ENCODE measurements at places on chromosomes 16 and 17.

- DNase-seq, result no peak
These were observed 44.3 kb upstream of the CDH5 start for GRCh38 chr16:66322174-66322573.

- no peak for DNase-seq
These were observed 169.1 kb downstream of the XYLT1 start for GRCh38 chr16:17301593-17302135.

GRCh38 chr16:84292011-84292410 is 2.7 kb upstream of the WFDC1 start:
- DNase-seq, result peak; percentile 23

DNA sequence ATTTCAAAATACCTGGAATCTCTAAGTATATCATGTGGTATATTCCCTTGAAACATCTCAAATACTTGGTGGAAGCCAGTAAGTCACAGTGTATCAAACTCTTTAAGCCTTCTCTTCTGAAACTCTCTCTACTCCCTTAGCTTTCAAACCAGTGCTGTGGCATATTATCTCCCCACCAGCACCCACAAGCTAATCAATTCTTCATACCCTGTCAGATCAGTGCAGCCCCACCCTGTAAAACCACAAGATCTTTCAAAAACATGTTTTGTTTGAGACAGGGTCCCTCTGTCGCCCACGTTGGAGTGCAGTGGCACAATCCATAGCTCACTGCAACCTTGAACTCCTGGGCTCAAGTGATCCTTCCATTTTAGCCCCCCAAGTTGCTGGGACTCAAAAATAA is 91.6 kb upstream of the C17orf78 start:
- no peak for DNase-seq

DNA sequence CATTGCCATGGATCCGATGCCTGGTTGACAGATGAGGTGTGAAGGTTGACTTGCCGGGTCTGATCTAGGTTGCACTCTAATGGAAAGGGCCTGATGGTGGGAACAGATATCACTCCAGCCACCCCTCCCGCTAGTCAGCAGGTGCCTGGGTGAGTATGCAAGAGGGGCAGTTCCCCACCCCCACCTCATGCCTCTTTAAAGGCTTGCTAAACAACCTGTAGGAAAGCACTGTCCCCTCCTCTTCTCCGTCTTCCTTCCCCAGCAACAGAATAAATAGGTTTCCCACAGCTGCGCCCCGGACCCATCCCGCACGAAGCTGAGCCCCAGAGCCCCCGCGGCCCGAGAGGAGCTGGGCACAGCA is 746 bp upstream of the TMEM132E start:
- no peak for DNase-seq

- no peak for DNase-seq
These were observed 1.8 kb downstream of the SREBF1 start for GRCh38 chr17:17834974-17835373.

DNA sequence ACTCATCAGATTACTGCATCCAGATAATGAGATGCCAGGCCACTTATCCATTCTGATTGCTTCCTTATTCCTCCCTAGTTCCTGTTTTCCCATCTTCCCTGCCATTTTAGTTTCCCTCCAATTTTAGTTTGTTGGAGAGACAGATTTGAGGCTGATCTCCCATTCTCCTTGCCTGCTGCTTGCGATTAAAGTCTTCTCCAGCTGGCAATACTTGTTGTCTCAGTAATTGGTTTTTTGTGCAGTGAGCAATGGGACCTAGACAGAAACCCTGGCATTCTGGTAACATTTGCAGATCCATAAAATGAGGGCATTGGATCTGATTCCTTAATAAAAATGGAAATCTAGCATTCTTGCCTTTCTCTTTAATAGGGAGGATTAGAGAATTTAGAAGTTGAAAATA is 17.6 kb upstream of the ELAC2 start:
- no peak for DNase-seq

- DNase-seq, result no peak
These were observed 22.6 kb upstream of the TLK2 start for GRCh38 chr17:62456016-62456415.

DNA sequence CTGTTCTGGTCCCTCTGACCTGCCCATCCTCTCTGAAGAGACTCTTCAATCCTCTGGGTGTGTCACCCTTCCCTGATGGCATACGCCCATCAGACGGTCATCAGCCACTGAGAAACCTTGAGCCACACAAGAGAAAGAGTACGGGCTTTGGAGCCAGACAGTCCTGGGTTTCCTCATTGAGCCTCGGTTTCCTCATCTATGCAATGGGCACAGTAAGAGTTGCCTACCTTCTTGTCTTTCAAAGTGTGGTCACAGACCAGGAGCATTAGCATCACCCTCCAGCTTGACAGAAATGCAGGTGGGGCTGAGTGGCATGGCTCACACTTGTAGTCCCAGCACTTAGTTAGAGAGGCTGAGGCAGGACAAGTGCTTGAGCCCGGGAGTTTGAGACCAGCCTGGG is 26.1 kb upstream of the MEAK7 start:
- no peak for DNase-seq

DNA sequence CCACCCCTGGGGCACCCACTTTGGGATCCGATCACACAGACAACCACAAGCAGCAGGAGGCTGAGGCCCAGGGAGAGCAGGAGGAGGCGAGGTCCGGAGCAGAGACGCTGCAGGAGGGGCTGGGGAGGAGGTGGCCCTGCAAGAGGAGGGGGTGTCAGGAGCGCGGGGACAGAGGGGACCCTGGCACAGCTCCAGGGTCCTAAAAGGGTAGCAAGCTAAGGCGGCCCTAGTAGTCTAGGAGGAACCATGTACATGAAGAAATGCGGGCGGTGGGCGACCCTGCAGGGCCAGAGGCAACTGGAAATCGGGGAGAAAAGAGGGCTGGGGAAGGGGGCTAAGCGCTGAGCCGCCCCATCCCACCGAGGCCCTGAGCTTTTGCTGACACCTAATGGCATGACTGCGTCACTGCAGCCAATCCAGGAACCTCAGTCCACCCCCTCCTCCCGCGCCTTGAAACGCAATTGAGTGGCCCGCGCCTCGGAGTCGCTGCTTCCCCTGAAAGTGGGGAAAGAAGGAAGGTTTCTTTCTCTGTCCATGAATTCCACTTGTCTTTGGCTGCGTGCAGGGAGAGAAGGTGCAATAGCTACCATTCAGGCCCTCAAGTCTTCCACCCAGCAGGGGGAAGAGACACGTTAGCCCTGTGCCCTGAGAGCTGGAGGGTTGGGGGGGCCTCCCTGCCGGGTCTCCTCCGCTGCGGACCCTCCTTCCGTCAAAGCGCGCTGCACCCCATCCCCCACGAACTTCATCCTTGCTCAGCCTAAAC is 1.8 kb downstream of the ASGR1 start:
- peak; percentile 82 for DNase-seq

- no peak for DNase-seq
These were observed 118.3 kb downstream of the RAB11FIP4 start for GRCh38 chr17:31509805-31510177.

GRCh38 chr17:41452281-41452680 is 11.5 kb upstream of the KRT38 start:
- DNase-seq, result no peak

DNA sequence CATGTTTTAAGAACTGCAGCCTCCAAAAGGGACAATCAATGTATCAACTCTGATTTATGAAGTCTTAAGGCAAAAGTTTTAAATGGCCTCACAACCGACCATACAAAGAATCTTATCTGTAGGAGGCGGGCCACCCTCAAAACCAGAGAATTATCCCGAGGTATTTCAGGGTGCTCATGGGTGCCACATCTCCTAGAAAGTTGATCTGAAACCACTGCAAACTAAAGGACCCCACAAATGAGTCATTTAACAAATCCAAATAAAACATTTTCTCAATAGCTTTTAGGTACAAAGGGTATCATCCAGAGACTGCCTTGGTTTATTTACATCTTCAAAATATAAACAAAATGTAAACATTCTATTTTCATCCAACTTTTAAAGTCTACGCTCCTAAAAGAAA is 6.8 kb downstream of the ERN1 start:
- DNase-seq, result no peak

DNA sequence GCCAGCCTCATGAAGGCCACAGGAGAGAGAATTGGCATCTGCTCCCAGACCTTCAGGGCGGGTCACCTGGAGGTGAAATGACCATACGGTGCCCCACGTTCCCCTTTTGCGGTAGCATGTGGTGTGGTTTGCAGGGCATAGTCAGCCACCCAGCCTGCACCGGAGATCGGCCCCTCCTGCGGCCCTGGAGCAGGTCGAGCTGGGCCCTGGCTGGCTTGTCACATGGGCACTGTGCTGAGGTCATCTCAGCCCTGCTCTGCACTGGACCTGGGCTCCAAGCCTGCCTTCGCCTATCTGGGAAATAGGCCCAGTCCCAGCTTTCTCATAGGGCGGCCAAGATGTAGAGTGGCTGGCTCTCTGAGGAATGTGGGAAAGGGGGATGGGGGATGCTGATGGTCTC is 16.2 kb downstream of the GSE1 start:
- no peak for DNase-seq

DNA sequence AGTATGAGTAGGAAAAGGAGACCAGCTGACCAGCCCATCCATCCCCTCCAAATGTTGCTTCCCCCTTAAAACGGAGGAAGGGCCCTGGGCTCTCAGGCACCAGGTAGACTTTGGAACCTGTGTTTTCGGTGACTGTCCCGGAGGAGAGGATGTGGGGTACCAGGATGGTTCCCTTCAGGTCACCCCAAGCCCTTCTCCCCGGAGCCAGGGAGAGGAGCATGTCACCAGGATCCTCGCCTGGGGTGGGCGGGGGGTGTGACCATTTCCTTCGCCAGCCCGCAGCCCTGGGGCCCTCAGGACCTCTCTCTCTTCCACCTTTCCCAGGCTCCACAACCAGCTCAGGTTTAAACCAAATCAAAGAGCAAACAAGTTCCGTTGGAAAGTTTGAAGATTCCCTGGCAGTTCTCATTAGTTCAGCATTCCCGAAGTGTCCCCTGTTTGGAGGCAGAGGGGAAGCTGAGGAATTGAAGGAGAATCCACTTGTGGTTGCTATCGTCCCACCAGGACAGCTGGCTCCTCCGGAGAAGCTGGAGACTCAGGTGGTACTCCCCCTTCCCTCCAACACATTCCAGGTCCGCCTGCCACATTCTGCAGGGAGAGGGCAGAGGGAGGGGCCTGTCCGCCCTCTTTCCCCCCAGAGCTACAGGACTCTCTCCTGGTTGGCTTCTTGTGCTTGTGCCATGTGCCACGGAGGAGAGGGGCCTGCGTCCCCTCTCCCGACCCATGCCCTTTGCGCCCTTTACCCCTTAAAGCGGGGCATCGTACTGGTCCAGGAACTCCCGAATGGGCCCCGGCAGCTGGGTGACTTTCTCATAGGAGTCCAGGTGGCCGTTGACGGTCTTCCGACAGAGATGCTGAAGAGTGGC is 2.0 kb downstream of the SOCS3 start:
- no peak for DNase-seq
